ENCODE measurements at places on chromosomes 12 and 14.

DNA sequence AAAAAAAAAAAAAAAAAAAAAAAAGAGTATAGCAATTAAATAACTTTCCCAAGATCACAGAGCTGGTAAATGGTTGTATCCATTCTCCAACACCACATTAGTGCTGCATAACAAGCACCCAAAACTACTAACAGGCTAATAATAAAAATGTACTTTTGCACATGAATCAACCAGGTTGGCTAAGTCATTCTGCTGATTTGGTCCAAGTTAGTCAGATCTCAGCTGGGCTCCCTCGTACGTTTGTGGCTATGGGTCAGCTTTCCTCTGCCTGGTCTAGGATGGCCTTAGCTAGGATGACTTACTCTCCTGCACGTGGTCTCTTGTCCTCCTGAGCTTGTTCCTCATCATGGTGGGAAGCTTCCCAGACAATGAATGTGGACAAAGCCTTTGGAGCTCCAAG is 7.9 kb upstream of the PLEKHG6 start:
- no peak for DNase-seq

DNA sequence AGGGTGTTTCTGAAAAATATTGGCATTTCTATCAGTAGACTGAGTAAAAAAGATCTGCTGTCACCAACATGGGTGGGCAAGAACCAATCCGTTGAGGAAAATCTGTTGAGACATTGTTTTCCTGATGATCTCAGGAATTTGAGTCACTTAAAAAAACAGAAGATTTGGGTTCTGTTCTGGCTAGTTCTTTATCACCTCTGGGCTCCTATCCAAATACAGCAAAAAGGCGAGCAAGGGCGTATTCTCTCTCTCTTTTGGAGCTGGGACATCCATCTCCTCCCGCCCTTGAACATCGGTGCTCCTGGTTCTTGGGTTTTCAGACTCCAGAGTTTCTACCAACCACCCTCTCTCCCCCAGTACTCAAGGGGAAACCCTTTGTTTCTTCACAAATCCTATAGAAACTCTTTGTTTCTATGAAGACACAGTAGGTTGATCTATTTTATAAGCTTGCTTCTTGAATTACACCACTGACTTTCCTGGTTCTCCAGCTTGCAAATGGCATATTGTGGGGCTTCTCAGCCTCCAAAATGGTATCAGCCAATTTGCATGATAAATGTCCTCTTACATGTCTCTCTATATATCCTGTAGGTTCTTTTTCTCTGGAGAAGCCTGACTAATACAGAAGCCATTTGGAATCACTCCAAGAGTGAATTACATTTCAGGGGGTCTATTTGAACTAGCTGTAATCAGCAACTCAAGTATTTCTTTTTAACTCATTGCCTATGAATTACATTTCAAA is 263.9 kb upstream of the TMTC1 start:
- no peak for DNase-seq

- DNase-seq = no peak
Observed at GRCh38 chr12:47991106-47992061, 12.9 kb downstream of the COL2A1 start.

DNA sequence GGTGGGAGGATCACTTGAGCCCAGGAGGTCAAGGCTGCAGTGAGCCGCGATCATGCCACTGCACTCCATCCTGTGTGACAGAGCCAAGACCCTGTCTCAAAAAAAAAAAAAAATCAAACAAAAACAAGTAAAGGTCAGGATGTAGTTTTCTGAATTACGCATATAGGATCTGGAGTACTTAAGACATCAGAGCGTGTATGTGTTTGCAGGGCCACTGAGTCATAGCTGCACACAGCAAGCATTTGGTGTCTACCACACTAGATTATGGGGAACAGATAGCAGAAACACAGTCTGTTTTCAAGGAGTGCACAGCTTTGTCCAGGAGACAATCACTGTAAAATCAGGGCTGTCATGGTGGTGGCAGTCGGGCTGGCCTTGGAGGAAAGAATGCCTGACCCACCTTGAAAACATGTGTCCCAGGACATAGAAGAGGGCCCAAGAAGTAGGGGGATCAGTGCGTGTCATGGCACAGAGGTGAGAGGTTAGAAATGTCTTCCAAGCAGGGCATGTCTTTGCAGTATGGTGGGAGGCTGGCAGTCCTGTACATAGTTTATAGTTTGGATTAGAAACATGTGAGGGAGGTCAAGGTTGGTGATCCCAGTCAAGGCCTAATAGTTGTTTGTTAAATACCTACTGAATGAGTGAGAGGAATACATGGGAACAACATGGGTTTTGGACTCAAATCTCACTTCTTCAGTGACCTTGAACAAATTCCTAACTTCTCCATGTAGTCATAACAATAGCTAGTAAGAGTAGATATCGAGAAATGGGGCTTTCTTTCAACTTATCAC is 23.6 kb upstream of the C12orf71 start:
- no peak for DNase-seq

DNA sequence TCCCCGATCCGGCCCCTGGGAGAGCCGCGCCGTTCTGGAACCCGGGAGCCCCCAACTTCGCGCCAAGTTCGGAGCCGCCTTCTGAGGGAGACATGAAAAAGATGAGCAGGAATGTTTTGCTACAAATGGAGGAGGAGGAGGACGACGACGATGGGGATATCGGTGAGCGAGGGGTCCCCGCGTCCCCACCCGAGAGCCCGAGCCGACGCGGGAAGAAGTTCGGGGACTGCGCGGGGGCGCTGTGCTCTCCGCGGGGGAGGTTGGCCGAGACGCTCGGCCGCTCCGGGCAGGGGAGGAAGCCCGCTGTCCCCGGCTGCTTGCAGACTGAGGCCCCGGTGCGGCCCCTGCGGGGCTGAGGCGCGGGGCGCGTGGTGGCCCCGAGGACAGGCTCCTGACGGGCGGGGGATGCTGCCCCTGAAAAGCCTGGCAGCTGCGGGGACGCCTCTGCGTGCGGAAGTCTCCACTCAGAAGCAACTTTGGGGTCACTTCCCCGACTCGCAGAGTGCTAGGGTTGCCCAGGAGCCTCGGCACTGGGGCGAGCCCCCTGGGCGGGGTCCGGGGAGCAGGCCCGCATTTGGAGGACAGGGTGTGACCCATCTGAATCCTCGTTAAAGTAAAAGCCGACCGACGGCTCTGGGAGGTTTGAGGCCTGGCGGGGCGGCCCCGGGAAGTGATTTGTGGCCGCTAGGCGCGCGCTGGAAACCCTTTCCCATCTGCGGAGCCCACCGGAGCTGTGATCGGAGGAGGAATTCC is 511 bp downstream of the ANO6 start:
- DNase-seq = no peak

All from NCI-H1694 treated with DMSO at 0.1 percent for 48 hours (cell line).